Stimulated activated CD4-positive, alpha-beta T cell treated with anti-CD3 and anti-CD28 coated beads, Interleukin-4, amount 100 ng/mL, for 24 hours (primary cell): ENCODE measurements at places on chromosomes 13 and 19.

DNA sequence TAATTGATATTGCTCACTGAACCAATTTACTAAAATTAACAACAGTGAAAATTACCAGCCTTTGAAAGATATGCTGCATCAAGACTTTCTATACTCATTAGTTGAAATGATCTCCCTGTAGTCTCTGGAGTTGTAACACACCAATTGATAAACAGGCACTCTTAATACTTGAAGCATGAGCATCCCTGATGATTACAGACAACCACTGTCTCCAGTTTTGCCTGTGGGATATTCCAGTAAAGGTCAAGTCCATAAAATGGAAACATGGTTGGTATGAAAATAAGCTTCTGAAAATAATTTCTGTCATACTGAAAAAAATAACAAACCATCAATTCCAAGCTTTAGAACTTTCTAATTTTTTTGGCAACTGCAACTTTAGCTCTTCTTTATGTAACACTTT is 405.8 kb downstream of the SPRY2 start:
- DNase-seq: no peak

DNA sequence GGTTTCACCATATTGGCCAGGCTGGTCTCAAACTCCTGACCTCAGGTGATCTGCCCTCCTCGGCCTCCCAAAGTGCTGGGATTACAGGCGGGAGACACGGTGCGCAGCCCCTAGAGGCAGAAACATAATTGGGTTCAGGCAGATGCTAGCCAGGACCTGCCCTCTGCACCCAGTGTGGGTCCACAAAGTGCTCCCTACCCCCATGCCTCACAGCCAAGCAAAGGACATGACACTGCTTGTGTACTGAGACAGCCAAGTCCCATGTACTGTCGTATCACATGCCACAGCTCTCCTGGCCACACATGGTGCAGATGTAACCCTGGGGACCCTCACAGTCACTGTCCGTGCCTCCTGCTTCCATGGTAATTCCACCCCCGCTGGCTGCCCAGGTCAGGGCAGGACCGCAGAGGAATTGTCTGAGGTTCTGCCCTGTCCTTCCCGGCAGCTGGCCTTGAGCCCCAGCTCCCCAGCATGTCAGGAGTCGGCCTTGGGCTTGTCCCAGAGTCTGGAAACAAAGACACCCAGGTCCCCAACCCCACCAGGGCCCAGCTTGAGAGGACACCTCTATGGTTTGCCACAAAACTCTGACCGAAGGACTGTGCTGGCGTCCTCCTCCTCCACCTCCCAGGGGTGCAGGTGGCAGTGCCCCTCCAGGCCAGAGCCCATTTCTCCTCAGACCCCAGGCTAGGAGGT is 7.6 kb downstream of the PRR36 start:
- no peak for DNase-seq

DNA sequence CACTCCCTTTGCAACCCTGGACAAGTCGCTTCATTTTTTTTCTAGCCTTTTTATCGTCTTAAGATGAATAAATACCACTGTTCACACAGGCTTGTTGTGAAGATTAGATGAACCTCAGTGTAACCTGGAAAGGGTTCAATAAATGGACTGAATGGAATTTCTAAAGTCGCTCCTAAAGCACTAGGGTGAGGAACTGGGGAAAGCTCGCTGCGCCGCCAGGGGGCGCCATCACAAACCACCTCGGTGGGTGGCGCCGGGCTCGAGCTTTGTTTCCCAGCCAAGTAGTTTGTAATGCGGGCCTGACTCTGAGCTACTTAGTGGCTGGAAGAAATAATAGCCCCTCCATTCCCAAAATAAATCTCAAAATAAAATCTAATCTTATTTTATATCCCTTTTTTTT is 2.2 kb upstream of the CEACAM6 start:
- DNase-seq: peak; percentile 81

GRCh38 chr13:20465218-20465879 is 60.3 kb downstream of the CRYL1 start:
- DNase-seq: no peak

DNA sequence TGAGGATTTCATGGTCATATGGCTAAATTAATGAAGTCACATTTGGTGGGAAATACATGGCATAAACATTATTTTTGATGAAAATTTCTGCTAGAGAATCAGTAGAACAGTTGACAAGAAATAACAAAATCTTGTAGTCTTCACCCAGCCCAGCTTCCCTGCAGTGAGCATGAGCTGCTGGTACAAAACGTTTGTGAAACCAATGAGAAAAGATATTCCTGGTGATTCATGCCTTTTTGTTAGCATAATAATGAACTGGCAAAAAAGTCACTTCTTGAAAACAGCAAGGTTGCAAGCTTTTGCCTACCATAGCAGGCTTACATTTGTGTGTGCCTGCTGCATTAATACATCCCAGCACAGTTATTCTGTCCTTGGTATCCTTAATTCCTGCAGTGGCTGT is 475.9 kb upstream of the HTR2A start:
- DNase-seq: no peak
